Eye (tissue), 1 donor: ENCODE measurements at places on chromosomes 1 and 21.

GRCh38 chr1:6438047-6438525 is 13.5 kb downstream of the ESPN start:
- peak; percentile 87 for DNase-seq

DNA sequence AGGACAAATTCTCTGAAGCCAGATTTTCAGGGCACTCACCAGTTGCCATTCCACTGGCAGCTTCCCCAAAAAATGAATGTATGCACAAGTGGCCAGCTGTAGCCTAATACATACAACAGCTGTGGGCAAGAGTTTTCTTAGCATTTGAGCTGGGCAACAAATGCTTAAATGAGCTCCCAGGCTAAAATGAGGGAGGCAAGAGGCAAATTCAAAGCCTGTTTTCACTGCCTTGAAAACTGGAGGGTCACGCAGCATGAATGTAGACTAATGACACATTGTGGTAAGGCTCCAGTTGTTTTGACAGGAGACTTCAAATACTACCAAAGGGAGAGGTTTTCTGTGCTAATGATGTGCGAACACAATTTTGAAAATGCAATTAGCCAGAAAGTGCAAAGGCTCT is 88.2 kb downstream of the TIAM1 start:
- peak; percentile 53 for DNase-seq

DNA sequence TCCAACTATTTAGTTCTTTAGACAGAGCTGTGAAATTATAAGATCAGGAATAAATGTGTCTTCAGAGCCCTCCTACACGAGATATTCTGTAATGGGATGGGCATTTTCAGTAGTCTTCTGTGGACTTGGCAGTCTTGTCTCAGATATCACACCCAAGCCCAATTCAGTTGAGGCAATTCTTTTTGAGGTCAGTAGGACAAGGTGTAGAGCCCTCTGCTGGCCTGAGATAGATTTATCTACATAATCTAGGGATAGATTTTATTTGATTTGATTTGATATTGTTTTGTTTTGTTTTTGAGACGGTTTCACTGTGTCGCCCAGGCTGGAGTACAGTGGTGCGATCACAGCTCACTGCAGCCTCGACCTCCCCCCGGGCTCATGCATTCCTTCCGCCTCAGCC is 77.5 kb downstream of the FMN2 start:
- no peak for DNase-seq

- no peak for DNase-seq
Measured at GRCh38 chr1:199007423-199007822, 368.6 kb downstream of the PTPRC start.

DNA sequence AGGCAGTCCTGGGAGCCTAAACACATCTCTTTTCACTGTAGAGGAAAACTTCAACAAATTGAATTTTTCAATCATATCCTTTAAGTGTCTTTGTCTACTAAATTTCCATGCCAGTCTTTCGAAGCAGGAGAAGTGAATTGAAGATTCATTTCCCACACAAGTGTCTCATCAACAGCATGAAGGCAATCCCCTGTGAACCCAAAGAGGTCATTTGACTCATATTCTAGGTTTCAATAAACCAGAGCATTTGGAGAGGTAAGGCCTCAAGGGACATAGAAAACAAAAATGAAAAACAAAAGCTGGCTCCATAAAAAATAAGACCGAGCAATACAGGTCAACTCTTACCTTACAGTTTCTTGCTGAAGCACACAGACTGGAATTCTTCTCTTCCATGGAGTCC is 94.1 kb upstream of the ATP1B1 start:
- DNase-seq: no peak

DNA sequence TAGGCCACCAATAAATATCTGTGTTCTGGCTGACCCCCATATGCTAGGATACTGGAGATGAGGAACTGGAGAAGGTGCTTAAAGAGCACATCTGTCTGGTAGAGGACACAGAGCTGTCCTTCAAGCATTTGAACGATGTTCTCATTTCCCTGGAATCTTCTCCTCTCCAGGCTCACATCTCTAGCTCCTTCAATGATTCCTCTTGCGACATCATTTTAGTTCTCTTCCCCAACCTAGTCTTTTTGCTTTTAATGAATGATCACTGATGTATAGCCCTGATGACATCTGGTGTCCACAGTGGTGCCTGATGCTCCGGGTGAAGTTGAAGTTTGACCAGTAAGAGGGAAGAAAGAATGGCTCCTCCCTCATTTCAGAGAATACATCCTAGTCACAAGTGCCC is 80.8 kb upstream of the UBE2U start:
- no peak for DNase-seq
